ENCODE measurements at places on chromosomes 1 and 21.

DNA sequence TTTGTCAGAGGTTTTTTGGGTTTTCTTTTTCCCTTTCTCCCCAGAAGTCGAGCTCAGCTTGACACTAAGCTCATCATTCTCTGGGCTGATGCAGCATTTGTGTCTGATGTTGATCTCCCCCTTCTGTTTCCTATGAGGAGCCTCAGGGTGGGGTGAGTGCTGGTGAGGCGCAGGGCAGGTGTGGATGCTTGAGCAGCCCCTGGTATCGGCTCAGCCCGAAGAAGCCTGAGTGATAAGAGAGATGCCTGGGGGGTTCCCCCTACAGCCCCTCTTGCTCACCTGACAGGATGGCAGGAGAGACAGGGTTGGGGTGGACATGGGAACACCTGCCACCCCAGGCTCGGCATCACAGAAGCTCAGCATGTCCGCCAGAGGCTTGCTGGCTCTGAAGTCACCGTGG lies 239.0 kb downstream of the RHOU start:
- DNase-seq: no peak

GRCh38 chr21:41008974-41009373 lies 159.0 kb upstream of the BACE2 start:
- no peak for DNase-seq

DNA sequence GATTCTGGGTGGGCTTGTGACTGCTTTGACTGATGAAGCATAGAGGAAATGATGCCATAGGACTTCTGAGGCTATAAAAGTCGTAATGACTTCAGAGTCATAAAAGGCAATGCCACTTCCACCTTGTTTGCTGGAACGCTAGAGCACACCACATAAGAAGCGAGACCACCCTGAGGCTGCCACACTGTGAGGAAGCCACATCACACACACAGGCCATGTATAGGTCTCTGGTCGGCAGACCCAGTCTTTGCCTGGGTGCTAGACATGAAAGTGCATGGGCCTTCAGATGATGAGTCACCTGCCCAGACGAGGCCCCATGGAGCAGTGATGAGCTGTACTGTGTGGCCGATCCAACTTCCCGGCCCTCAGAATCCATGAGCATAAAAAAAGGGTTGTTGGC lies 14.2 kb upstream of the KANK4 start:
- no peak for DNase-seq

DNA sequence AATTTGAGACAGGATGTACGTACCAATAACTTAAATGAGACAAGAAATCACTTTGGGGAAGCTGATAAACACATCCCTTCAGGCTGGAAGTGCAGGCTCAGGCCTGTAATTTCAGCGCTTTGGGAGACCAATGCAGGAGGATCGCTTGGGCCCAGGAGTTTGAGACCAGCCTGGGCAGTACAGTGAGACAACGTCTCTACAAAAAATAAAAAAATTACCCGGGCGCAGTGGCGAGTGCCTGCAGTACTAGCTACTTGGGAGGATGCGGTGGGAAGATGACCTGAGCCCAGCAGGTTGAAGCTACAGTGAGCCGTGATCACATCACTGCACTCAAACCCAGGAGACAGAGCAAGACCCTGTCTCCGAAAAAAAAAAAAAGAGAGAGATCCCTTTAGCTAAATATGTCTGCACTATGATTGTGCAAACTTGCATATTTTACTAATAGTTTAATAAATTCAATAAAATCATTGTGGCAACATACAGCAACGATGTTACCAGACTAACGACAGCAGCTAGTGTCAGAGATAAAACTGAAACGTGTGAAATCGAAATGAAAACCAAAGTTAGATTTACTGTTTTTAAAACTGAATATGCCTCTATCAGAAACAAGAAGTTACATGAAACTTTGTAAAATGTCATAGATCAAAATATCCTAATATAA lies 54.7 kb downstream of the CD2 start:
- no peak for DNase-seq

GRCh38 chr1:64578270-64578973 lies 108.5 kb downstream of the CACHD1 start:
- DNase-seq: no peak

DNA sequence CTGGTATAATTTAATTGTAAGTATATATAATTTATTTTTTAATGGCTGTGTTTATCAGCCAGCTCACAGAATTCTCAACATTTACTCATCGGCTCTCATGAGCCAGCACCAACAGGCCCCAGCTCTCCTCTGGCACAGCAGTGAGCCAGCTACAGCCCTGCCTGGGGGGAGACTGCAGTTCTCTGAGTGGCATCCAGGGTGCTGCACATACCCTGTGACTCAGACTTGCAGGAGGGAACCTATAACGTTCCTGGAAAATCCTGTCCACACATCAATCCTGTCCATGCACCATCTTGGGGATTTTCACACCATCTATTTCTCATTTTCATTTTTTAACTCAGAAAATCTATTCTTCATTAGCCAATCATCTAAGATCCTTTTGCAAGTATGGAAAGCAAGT lies 36.5 kb downstream of the FHAD1 start:
- DNase-seq: no peak

DNA sequence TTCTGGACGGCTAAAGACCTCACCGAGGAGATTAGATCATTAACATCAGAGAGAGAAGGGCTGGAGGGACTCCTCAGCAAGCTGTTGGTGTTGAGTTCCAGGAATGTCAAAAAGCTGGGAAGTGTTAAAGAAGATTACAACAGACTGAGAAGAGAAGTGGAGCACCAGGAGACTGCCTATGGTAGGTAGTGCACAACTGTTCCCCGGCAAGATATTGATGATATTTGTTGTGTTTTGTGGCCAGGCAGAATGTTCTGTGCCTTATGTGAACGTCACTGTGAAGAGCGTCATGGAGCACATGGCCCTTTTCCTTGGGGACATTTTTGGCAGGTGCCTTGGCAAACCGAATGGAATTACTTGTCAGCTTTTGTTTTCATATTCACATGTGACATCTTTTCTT lies 191.7 kb downstream of the DISC1 start:
- DNase-seq: no peak

- no peak for DNase-seq
These were observed 32.0 kb upstream of the TDRD10 start for GRCh38 chr1:154469844-154470560.

DNA sequence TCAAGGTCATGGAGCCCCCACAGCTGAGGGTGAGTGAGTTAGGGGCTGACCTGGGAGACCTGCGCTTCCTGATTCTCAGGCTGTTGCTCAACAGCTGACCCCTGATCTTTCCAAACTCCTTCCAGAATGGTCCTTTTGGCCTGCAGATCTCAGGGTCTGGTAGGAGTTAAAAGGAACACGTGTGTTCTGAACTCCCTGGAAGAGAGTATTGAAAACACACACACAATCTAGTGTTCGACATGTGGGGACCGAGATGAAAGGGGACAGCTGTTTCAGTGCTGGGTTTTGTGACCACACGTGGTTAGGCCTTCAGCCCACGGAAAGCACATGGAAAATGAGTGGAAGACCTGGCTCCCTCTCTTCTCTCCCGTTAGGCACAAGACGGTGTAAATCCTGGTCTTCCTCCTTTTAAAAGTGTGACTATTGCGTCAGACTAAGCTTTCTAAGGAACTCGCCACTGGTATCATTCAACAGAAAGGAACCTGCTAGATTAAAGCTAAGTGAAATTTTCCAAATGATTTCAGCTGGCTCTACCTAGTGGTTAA lies 49.6 kb downstream of the RUNX1 start:
- no peak for DNase-seq

DNA sequence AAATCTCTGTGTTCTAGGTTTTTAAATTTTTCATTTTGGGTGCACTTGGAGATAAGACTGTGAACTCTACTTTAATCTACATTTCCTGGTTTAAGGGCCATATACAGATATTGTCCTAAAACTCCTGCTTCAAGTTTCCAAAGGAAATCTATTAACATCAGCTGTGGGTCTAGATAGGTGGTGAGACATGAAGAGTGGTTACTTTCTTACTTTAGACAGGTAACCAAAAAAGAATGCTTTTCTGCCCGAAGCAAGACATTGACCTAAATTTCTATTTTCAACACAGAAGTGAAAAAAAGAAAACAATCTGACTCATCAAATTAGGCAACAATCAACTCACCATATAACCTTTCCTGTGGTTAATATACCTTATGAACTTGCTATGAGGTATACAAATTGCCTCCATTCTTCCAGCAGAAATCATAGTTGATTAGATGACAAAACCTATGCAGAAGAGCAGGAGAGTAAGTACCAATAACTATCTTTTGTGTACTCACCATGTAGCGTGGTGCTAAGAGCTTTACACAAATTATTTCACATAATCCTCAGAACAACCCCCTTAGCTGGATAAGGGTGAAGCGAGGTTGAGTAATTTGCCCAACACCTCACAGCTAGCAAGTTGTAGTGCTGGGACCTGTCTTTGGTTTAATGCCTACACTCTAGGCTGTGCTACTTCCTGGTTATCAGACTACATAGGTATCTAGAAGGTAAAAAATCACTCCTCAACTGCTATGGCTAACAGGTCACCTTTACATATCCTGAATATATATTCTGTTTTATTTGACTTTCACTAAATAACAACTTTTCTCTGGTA lies 23.4 kb upstream of the PTPN14 start:
- DNase-seq: no peak

DNA sequence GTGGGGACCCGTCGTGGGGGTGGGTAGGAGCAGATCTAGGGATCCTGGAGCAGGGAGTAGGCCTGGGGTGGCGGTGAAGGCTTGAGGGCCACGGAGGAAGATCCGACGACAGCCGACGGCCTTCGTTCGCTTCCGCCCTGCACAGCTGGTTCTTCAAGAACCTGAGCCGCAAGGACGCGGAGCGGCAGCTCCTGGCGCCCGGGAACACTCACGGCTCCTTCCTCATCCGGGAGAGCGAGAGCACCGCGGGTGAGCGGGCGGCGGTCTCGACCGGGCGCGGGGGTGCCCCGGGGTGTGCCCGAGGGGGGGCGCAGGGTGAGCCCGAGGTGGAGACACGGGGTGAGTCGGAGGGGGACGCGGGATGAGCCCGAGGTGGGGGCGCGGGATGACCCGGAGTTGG lies 16.5 kb upstream of the HDAC1 start:
- no peak for DNase-seq

All from NCI-H748 treated with DMSO at 0.1 percent for 48 hours (cell line).